Keratinocyte (primary cell): ENCODE measurements at places on chromosomes 13 and 19. TPM values are rescaled to one million over a fixed set of nuclear protein-coding genes. Genes with fewer than 3 reads are reported as not detected.
A peak's percentile ranks its signal among the peaks of the same experiment; 100 is the strongest.

GRCh38 chr19:7394731-7395359, 46.1 kb downstream of the ARHGEF18 start:
- peak overlapping the region; percentile 80 for H3K27ac ChIP-seq
- peak; percentile 63 for DNase-seq
- no peaks in the 10 kb centered on the region for H3K27me3 ChIP-seq

DNA sequence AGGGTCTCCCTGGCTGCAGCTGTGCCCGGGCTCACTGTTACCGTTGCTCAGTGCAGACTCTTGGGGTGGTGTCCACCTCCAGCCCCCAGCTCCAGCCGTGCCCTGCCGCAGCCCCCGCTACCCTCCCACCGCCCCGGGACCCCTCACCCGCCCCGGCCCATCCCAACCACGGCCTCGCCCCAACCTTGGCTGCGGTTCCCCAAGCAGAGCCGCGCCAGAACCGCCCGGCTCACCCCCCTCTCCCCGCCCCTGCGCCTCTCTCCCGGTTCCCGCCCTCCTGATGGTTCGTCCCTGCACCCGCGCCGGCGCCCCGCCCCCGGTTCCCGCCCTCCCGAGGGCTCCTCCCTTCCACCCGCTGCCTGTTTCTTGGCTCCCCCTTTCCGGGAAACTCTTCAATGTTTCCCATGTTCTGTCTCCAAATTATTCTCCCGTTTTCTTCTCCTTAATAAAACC, 40.3 kb downstream of the ANKRD10 start:
- peak overlapping the region; percentile 10 for H3K27ac ChIP-seq
- H3K4me3 ChIP-seq: peak overlapping the region; percentile 41
- no peak for DNase-seq
- H3K27me3 ChIP-seq: peaks cover 2% of the 10 kb centered on the region

DNA sequence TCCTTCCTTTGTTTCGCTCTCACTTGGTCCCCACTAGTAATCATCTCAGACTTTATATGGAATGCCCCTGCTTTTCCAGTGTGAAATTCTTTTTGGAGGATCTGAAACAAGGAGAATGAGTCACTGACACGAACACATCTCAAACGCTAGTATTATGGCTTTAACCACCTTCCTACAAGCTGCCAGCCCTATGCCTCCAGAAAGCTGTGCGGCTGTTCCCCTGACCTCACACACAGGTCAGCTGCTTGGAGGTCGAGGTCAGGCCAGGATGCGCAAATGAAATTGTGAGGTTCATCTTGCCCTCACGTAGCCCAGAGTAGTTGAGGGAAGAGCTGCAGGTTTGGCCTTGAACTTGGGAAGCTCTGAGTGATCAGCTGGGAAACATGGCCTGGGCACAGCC, 449.8 kb downstream of the FGF9 start:
- H3K27ac ChIP-seq: no peak overlapping the region
- H3K27me3 ChIP-seq: no peaks in the 10 kb centered on the region
- no peak for DNase-seq
- H3K36me3 ChIP-seq: no peaks in the 10 kb centered on the region
- H3K4me3 ChIP-seq: no peak overlapping the region

DNA sequence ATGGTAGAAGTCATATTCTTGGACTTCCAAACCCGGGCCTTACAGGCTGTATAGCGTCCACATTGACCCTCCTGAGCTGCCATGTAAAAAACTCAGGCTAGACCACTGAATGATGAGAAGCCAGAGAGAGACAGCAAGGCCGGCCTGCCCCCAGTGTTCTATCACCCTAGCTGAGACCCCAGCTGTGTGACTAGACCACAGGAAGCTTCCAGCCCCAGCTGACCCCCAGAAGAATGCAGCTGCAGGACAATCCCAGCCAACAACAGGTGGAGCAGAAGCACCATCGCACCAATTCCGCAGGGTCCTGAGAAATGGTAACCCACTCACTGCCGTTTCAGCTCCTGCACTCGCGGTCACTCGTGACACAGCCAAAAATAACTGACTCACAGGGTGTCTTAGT, 2.9 kb upstream of the ATP11A start:
- H3K27ac ChIP-seq: no peak overlapping the region
- DNase-seq: no peak
- H3K4me3 ChIP-seq: no peak overlapping the region
- H3K36me3 ChIP-seq: no peaks in the 10 kb centered on the region
- peaks cover 15% of the 10 kb centered on the region for H3K4me1 ChIP-seq
- H3K27me3 ChIP-seq: no peaks in the 10 kb centered on the region

GRCh38 chr19:30679153-30679702, 307.0 kb downstream of the ZNF536 start:
- H3K4me1 ChIP-seq: no peaks in the 10 kb centered on the region
- H3K27me3 ChIP-seq: no peaks in the 10 kb centered on the region
- H3K4me3 ChIP-seq: no peak overlapping the region
- no peak for DNase-seq
- H3K27ac ChIP-seq: no peak overlapping the region

DNA sequence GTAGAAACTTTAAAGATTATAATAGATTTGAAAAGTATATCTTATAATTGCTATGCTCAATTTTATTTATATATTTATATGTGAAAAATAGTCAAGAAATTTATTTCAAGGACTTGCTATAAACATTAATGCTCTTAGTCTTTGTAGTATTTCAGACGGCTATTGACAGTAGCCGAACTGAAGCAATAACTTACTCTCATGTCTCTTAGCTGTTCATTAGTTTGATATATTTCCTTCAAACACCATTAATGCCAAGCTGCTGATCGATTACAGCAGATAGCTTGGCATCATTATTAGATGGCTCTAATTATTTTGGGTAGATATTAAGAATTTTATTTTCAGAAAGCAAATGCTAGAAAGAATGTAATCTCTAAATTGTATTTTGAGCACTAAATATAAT, 1151.5 kb upstream of the SPRY2 start:
- no peak overlapping the region for H3K27ac ChIP-seq
- no peaks in the 10 kb centered on the region for H3K36me3 ChIP-seq
- no peak overlapping the region for H3K4me3 ChIP-seq
- no peak for DNase-seq
- no peaks in the 10 kb centered on the region for H3K27me3 ChIP-seq

DNA sequence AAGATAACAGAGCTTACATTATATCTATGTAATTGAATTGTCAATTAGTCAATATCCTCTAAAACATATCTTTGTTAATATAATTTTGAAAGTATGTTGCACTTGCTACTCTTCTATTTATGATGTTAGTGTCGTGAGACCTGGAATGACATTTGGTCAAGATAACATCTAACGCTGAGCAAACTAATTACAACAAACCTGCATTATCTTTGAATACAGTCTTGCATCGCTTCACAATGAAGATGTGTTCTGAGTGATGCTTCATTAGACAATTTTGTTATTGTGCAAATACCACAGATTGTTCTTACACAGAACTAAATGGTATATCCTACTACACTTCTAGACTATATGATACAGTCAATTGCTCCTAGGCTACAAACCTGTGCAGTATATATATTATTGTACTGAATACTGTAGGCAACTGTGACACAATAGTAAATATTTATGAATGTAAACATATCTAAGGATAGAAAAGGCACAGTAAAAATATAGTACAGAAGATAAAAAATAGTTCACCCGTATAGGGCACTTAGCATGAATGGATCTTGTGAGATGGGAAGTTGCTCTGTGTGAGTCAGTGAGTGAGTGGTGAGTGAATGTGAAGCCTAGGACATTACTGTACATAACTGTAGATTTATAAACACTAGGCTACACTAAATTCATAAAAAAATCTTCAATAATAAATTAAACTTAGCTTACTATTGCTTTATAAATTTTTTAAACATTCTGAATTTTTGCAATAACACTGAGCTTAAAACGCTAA, 1773.8 kb downstream of the PCDH9 start:
- H3K4me1 ChIP-seq: no peaks in the 10 kb centered on the region
- H3K27ac ChIP-seq: no peak overlapping the region
- DNase-seq: no peak
- H3K36me3 ChIP-seq: no peaks in the 10 kb centered on the region

GRCh38 chr19:38264486-38265212, at the start of gene SPINT2:
Gene SPINT2, plus strand, starts transcription at chr19:38264573. Its CDS starts 320 bp downstream, at chr19:38264893.
- DNase-seq: peak; percentile 73
- H3K27ac ChIP-seq: peak within 1 kb of the TSS; percentile 95
- peak within 1 kb of the TSS; percentile 90 for H3K4me3 ChIP-seq
- H3K4me1 ChIP-seq: peaks cover 35% of the 10 kb centered on the region

- no peak for DNase-seq
- peaks cover 5% of the 10 kb centered on the region for H3K36me3 ChIP-seq
- no peak overlapping the region for H3K27ac ChIP-seq
- no peak overlapping the region for H3K4me3 ChIP-seq
Observed at GRCh38 chr19:45819769-45820168, 4.7 kb upstream of the RSPH6A start.

DNA sequence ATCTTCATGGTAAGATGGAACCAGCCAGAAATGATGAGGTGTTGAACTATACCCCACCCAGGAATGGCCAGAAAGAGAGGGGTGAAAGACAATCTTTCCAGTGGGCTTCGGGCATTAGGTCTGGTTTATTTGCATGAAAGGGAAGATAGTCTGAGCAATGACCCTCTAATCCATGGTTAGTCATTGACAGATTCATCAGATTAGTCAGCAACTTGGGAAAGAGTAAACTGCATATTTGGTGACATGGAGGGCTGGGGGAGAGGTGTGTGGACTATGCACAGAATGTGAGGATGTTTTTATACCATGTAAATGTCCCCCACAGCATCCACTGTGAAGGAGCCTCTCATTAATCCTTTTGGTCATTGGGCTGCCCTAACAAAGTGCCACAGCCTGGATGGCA, 30.1 kb upstream of the USP12 start:
- no peak overlapping the region for H3K27ac ChIP-seq
- H3K4me1 ChIP-seq: no peaks in the 10 kb centered on the region
- no peaks in the 10 kb centered on the region for H3K36me3 ChIP-seq
- H3K4me3 ChIP-seq: no peak overlapping the region
- DNase-seq: no peak
- H3K27me3 ChIP-seq: no peaks in the 10 kb centered on the region

GRCh38 chr19:33472226-33472625, 49.4 kb downstream of the PEPD start:
- no peaks in the 10 kb centered on the region for H3K36me3 ChIP-seq
- no peak overlapping the region for H3K27ac ChIP-seq
- H3K4me1 ChIP-seq: peaks cover 5% of the 10 kb centered on the region
- H3K4me3 ChIP-seq: no peak overlapping the region

GRCh38 chr13:23898101-23898500, 799 bp upstream of the C1QTNF9B start:
- H3K36me3 ChIP-seq: no peaks in the 10 kb centered on the region
- no peak overlapping the region for H3K4me3 ChIP-seq
- peaks cover 10% of the 10 kb centered on the region for H3K4me1 ChIP-seq
- peaks cover 6% of the 10 kb centered on the region for H3K27me3 ChIP-seq
- no peak for DNase-seq
- no peak overlapping the region for H3K27ac ChIP-seq

DNA sequence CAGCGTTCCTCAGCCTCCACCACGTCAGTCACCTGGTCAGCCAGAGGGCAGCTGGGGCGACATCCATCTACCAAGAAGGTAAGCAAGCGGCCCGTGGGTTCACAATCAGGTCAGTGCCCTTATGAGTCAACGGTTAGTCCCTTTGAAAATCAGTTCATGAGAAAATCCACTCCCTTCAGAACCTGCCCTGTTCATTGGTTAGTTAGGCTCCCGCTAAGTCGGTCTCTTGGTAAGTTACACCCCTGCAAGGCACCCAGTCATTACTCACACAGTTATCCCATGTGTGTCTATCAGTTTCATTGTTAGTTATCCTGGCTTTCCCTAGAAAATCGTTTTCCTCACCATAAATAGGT, 564 bp downstream of the SIGLECL1 start:
- H3K27me3 ChIP-seq: no peaks in the 10 kb centered on the region
- no peak overlapping the region for H3K4me3 ChIP-seq
- no peak for DNase-seq
- no peaks in the 10 kb centered on the region for H3K36me3 ChIP-seq
- H3K4me1 ChIP-seq: no peaks in the 10 kb centered on the region

GRCh38 chr19:36891768-36892357, 24.2 kb downstream of the ZNF829 start:
- no peaks in the 10 kb centered on the region for H3K27me3 ChIP-seq
- H3K4me1 ChIP-seq: no peaks in the 10 kb centered on the region
- H3K36me3 ChIP-seq: peaks cover 13% of the 10 kb centered on the region
- no peak for DNase-seq
- no peak overlapping the region for H3K27ac ChIP-seq

DNA sequence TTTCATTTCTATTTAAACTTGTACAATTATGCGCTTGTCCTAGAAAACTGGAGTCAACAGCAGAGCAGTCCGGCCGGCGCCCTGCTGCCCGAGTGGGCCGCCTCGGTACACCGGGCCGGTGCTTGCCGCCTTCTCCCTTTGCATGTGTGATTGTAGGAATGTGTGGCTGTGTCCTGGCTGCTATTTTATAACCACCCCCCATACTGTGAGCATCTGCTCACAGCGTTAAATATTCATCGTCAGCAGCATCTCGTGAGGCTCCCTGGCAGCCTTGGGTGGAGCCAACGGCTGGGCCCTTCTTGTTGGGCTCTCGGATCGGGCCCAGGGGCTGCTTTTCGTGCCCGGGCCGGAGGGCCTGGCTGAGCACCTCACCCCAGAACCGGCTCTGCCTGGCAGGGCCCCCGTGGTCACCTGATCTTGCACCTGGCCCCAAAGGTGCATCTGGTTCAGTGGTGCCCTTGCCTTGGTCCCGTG, 10.6 kb downstream of the PIAS4 start:
- H3K4me3 ChIP-seq: no peak overlapping the region
- DNase-seq: no peak
- no peak overlapping the region for H3K27ac ChIP-seq
- no peaks in the 10 kb centered on the region for H3K4me1 ChIP-seq
- no peaks in the 10 kb centered on the region for H3K27me3 ChIP-seq

DNA sequence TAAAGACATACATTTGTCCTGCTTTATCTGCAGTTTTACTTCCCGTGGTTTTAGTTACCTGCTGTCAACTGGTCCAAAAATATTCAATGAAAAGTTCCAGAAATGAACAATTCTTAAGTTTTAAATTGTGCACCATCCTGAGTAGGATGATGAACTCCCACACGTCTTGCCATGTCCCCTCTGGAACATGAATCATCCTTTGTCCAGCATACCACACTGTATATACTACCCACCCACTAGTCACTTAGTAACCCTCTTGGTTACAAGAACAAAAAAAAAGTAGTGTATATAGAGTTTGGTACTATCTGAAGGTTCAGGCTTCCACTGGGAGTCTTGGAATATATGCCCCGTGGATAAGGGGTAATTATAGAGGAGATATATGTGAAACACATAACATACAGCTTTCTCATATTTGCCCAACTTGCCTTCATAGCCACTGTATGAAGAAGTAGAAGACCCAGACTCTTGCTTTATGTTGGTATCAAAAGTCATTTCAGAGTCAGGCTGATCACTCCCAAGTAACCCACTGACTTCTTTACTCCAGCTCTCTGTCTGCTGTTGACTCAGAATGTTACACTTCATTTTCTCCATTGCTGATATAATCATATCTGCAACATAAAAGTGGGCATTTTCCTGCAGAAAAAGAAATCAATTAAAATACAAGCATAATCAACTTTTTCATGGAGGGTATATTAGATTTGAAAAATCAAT, 19.3 kb downstream of the RUBCNL start:
- H3K27ac ChIP-seq: no peak overlapping the region
- no peaks in the 10 kb centered on the region for H3K4me1 ChIP-seq
- H3K27me3 ChIP-seq: peaks cover 10% of the 10 kb centered on the region
- no peak overlapping the region for H3K4me3 ChIP-seq

PCDH9 gene
- 0.21 to 0.25 TPM (median 0.21 TPM) in 3 replicates for polyA plus RNA-seq

PSG6 gene
- polyA plus RNA-seq: 0.40 to 0.82 TPM (median 0.45 TPM) in 3 replicates

LNX2 gene
- 12.1 to 17.0 TPM (median 14.4 TPM) in 3 replicates for polyA plus RNA-seq

PGLYRP2 gene
- not detected in 3 replicates for polyA plus RNA-seq

MCF2L gene
- polyA plus RNA-seq: 0.14 TPM in 1 of 3 replicates, not detected in the others

OR7D2 gene
- 0.03 TPM in 1 of 3 replicates, not detected in the others for polyA plus RNA-seq
